ENCODE measurements at places on chromosomes 6 and 20.

- no peak for DNase-seq
Observed at GRCh38 chr6:113385020-113385431, 472.1 kb upstream of the MARCKS start.

- DNase-seq = no peak
Observed at GRCh38 chr6:12528581-12529363, 187.8 kb upstream of the PHACTR1 start.

DNA sequence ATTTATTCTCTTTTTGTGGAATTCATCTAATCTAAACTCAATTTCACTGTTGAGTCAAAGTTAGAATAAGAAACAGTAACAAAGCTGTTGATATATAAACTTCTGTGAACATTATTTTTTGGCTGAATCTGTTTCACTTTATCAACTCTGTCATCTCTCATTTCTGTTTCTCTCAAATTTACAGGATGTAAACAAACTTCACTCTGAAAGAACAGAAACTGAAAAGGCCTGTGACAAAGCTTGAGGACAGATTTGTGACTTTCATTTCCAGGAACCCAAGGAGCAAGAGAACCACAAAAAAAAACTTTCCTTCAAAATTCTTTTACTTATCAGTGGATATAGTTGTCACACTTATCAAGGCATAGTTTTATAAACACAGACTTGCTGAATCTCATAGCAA is 447.9 kb upstream of the OPRM1 start:
- no peak for DNase-seq

GRCh38 chr6:1394514-1395463 is 5.4 kb downstream of the FOXF2 start:
- DNase-seq = no peak

DNA sequence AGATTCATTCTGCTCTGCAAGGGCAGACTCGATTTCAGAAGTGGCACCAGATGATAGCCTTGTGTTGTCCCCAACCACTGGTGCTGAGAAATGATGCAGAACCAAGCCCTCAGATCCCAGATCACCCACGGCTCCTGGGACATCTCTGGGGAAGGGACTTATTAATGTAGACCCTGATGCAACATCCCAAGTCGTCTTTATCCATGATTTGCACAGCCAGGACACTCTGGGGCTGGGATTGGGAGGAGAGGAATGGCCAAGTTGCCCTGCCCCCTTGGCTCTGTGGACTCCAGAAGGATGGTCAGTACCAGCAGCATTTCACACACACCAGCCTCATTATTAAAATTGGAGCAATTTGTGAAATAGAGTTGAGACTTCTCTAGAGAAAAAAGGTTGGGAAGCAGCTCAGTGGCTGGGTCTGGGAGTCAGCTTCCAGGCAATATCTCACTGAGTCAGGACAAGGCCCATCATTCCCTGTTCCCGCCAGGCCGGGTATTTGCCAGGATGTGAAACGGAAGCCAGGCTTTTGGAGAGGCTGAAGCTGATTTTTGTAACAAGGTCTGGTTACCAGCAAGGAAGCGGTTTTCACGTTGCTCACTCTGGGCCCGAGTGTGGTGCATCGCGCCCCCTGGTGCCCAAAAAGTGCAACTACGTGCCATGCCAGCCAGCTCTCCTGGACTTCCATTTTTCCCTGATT is 67.4 kb downstream of the ZBTB2 start:
- no peak for DNase-seq

GRCh38 chr6:83273596-83273995 is 80.4 kb downstream of the RWDD2A start:
- no peak for DNase-seq

DNA sequence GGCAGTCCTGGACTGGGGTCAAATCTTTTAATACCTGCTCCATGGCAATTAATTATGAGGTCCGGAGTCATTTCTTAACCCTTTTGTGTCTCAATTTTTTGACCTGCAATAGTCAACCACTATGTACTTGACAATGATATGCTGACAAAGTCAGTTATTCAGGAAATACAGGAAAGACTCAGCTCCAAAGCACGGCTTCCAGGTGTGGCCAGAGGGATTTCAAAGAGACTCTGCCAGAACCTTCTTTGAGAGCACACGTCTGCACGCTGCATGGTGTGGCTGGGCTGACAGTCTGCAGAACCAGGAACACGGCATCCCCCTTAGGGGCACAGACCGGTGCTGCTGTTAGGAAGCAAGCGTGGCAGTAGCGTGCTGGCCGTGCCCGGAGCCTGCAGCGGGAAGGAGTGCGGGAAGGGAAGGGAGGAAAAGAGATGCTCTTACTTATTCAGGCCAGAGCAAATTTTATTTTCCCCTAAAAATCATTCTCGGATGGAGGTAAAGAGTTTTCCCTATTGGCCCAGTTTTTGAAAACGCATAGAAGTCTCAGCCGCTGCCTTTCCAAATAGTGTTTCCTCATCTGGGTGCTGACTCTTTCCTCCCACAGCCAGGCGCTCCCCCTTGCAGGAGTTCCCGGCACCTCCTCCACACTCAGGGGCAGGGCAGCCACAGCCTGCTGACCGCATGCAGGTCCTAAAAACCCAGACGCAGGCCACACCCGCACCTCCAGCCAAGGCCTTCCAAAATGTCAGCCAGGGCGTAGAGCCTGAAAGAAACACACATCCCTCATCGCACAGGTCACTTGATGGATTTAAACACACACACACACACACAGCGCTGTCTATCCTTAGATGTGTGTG is 187.4 kb upstream of the SNX9 start:
- no peak for DNase-seq

GRCh38 chr6:148835920-148836441 is 89.2 kb downstream of the UST start:
- DNase-seq = no peak

- no peak for DNase-seq
Observed at GRCh38 chr6:122360809-122361208, 38.6 kb upstream of the HSF2 start.

- no peak for DNase-seq
Observed at GRCh38 chr6:144033816-144034735, 26.0 kb upstream of the PLAGL1 start.

DNA sequence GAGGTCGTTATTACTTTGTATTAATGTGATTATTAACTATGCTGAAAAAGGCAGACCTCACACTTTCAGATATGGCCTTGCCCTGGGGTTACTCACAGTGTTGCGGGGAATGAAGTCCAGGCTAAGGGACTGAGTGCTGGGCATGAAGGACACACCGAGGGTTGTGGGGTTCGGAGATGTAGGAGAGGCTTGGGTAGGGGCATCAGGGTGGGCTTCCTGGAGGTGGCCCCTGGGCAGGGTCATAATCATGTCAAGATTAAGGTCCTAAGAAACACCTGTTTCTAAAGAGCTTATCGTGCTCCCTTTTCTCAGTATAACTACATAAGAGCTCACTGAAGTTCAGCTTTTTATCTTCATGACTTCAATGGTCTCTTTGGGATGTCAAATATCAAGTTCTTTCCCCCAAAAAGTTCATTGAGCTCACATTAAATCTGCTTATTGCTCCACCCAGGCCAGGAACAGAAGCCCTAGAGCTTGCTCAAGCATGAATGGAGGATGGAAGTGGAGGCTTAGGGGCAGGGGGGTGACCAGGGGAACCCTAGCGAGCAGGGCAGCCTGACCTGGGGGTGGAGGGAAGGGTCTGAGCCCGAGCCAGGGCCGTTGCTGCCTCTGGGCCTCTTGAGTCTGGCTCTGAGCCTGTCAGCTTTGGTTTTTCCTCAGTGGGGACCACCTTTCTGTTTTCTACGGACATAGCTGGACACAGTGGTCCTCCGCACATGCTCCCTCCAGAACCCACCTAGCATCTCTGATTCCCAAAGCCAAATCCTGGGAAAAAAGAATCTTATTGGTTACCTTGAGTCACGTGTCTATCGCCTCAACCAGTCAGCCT is 37.3 kb upstream of the TGM2 start:
- no peak for DNase-seq

GRCh38 chr6:73968221-73968757 is 272.3 kb downstream of the CD109 start:
- DNase-seq = no peak

GRCh38 chr6:82995066-82995465 is 70.6 kb downstream of the UBE3D start:
- DNase-seq = no peak

- no peak for DNase-seq
Observed at GRCh38 chr6:143125864-143126573, 65.3 kb downstream of the AIG1 start.

DNA sequence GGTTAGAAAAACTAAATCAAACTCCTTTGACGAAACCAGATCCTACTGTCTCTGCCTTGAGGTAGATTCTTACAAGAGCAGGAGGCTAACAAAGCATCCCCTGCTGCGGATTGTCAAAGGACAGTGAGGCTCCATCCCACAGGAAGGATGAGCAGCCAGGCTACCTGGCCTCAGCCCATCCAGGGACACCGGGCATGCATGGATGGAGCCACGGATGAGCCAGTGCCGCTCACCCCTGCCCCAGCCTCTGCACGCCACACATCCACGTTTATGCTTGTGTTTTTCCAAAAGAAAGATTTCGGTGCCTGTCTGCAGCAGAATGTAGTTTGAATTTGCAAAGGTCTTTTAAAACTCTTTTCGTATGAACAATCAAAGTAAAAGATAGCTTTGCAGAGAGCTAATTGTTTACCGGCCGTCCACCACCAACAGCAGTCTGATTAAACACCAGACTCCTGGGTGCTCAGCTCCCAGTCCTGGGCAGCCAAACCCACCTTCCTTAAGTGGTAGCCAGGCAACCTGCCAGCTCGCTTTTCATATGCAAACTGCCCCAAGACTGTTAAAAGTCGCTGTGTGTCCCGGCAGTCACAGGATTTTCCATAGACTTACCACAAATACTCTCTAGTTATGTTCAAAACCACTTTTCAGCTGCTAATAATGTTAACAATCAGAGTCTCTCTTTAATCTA is 999 bp downstream of the THBS2 start:
- DNase-seq = no peak

- DNase-seq = no peak
Observed at GRCh38 chr20:31968291-31969126, 558 bp downstream of the XKR7 start.

GRCh38 chr6:157823528-157824370 is 703 bp downstream of the SNX9 start:
- DNase-seq = no peak

DNA sequence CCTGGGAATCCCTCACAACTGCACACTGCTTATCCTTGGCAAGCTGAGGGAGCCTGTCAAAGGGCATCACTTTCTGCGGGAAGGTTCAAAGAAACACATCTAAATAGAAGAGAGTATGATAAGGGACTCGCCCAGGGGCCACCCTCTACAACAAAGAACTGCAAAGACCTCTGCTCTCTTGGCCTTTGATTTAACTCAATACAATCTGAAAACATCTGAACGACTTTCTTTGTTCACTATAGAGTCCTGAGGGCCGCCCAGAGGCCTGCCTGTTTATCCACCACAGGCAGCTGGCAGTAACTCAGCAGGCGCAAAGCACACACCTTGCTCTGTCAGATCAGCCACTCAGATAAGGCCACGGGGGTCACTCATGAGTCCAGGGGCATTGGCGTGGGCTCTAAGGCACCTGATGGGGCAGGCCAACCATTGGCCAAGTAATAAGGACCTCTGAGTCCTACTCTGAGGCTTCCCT is 139.3 kb downstream of the UNC5CL start:
- no peak for DNase-seq

Data from GF-D8 (cell line).